ENCODE measurements at places on chromosomes 3 and 15.

DNA sequence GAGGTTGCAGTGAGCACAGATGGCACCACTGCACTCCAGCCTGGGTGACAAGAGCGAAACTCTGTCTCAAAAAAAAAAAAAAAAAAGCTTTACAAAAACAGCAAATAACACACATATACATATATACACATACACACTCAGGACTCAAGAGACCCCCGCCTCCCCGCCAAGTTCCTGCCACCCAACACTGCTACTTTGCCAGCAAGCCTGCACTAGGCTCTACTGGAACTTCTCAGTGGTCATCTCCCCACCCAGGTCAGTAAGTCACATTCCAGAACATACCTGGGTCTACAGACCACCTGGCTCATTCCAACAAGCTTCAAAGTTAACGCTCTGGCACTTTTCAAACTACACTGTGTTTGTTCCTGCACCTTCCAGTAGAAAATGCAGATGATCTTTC lies 62.3 kb downstream of the SENP2 start:
- no peaks in the 10 kb centered on the region for H3K27me3 ChIP-seq
- peaks cover 61% of the 10 kb centered on the region for H3K36me3 ChIP-seq
- DNase-seq, result no peak
- peaks cover 30% of the 10 kb centered on the region for H3K4me1 ChIP-seq
- peak overlapping the region; percentile 41 for H3K27ac ChIP-seq

GRCh38 chr3:157588386-157589060 lies 85.3 kb upstream of the VEPH1 start:
- H3K36me3 ChIP-seq, result peaks cover 12% of the 10 kb centered on the region
- H3K4me1 ChIP-seq, result peaks cover 14% of the 10 kb centered on the region
- H3K4me3 ChIP-seq, result no peak overlapping the region
- no peaks in the 10 kb centered on the region for H3K27me3 ChIP-seq
- H3K27ac ChIP-seq, result 0 out of 2 replicates have a peak overlapping the region, but pooled peaks have one; percentile 39

DNA sequence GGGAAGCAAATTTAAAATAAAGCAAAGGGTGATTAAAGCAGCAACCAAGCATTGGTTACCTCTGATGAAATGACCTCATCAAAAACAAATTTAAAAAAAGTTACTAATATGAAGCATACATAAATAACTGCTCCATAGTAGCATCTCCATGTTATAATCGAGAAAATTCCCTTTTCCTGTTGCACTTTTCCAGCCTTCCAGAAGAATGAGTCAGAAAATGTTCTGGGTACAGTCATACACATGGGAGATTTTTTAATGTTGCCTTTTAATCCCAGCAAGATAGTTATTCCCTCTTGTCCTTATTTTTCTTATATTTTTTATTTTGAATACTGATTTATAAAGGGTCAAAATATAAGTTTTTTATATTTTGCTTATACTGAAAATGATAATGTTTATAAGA lies 2.6 kb upstream of the TMCO5A start:
- peaks cover 9% of the 10 kb centered on the region for H3K4me1 ChIP-seq
- no peaks in the 10 kb centered on the region for H3K36me3 ChIP-seq
- H3K27me3 ChIP-seq, result no peaks in the 10 kb centered on the region
- DNase-seq, result no peak
- H3K27ac ChIP-seq, result no peak overlapping the region
- no peak overlapping the region for H3K4me3 ChIP-seq

- DNase-seq, result no peak
- H3K4me3 ChIP-seq, result no peak overlapping the region
- H3K36me3 ChIP-seq, result no peaks in the 10 kb centered on the region
These were observed 27.6 kb downstream of the SLC9A9 start for GRCh38 chr3:143820466-143821221.

- no peaks in the 10 kb centered on the region for H3K27me3 ChIP-seq
- H3K4me1 ChIP-seq, result peaks cover 12% of the 10 kb centered on the region
- no peak for DNase-seq
- no peaks in the 10 kb centered on the region for H3K36me3 ChIP-seq
- H3K4me3 ChIP-seq, result no peak overlapping the region
These were observed 15.3 kb downstream of the PIK3CA start for GRCh38 chr3:179163503-179163902.

All from WTC11 (cell line).